Hindlimb muscle (tissue), 1 donor: ENCODE measurements at places on chromosomes 2 and 18. TPM values are rescaled to one million over a fixed set of nuclear protein-coding genes. Genes with fewer than 3 reads are reported as not detected.

DNA sequence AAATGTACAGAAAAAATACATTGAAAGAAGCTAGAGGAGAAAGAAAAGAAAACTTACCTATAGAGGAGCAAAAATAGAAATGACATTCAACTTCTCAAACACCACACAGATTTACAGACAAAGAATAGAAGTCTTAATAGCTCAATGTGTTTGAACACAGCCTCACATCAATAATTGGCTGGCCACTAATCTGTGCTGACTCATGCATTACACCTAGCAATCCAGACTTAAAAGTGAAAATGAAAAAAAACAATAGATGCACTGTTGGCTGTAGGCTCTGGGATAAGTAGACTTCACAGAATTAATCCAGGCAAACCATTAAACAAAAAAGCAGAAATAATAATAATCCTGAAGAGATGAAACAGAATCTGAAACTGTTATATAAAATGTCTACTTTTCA, 961.3 kb upstream of the CELF4 start:
- no peak for DNase-seq

GRCh38 chr2:55090702-55091101, 40.5 kb upstream of the RTN4 start:
- DNase-seq = no peak

GRCh38 chr2:121044412-121044811, 240.6 kb downstream of the TFCP2L1 start:
- no peak for DNase-seq

The ARMC9 gene
- 6.3 TPM for polyA plus RNA-seq

GRCh38 chr18:36661999-36662398, 166.8 kb downstream of the TPGS2 start:
- no peak for DNase-seq

The ZNF236 gene
- 6.4 TPM for polyA plus RNA-seq

The PCARE gene
- polyA plus RNA-seq = 0.28 TPM

- no peak for DNase-seq
Measured at GRCh38 chr2:45813003-45813941, 161.8 kb downstream of the PRKCE start.

DNA sequence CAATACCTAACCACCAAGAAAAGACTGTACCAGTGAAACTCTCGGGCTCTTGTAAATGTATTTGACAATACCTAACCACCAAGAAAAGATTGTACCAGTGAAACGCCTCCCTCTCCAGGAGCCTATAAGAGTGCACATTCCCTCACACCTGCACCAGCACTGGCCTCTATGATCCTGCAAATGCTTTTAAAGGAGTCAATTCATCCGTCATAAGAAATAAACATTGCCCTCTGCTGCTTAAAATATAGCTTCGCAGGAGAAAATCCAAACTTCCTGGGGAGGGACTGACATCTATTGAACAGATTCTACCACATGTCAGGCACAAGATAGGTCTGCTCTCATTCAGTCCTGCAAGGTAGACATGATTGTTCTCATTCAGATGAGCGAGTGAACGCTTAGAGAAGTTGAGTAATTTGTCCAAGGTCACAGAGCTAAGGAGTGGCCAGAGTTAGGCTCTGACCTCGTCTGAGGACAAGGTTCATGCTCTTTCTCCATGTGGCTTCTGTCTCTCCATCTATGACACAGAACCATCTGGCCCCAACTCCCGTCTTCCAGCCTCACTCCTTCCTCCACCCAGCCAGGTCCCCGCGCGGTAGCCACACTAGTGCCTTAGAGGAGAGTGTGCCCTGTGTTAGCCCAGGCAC, 38.7 kb downstream of the MCFD2 start:
- DNase-seq = no peak

The LIMS3 gene
- polyA plus RNA-seq = 1.8 TPM

DNA sequence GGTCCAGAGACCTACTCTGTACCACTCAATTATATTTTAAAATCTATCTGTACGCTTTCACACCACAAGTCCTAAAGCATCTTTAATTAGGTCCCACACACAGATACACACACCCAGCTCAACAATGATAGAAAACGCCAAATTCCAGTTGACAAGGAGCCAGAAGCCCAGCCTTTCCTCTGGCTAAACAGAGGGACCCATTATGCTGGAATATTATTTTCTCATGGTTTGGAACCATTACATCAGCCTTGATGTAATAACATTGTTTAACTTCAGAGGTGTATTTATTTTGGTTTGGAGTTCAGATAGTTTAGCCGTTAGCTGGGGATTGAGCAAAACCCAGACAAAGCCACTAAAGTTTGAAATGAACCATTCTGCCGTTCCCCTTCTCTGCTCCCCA, 14.0 kb upstream of the INHBB start:
- no peak for DNase-seq

- DNase-seq = no peak
Measured at GRCh38 chr18:44869533-44869932, 188.8 kb downstream of the SETBP1 start.

DNA sequence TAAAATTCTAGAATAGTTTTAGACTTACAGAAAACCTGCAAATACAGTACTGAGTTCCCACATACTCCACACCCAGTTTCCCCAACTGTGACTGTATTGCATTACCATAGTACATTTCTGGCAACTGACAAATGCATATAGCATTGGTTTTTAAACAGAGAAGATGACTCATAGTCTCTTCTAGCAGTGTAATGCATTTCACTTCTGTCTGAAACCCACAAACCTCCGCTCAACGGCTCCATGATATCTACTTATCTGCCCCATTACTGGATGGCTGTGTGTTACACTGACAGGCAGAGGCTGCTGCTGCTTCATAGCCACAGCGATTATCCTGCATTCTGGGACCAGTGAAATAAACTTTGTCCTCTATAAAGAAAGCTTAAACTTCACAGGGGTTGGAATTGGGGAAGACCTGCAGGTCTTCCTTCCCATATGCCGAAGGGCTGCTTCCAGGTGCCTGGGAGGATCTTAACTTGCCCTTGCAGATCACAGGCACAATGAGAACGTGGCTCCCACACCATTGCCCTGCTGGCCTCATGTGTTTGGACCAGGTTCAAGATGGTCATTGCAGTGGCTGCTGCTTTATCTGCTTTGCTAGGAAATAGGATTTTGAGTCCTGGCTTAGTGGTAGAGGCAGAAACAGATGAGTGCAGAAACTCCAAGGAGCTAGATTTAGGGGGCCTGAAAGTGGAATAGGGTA, 742.6 kb upstream of the HS6ST1 start:
- peak; percentile 21 for DNase-seq

The NTSR2 gene
- polyA plus RNA-seq = not detected
